ENCODE measurements at places on chromosomes 13 and 19.

- no peaks in the 10 kb centered on the region for H3K27me3 ChIP-seq
- no peaks in the 10 kb centered on the region for H3K4me1 ChIP-seq
- H3K36me3 ChIP-seq, result no peaks in the 10 kb centered on the region
Observed at GRCh38 chr13:77865622-77866021, 53.0 kb downstream of the EDNRB start.

GRCh38 chr13:113539822-113540221 lies 44.7 kb upstream of the TFDP1 start:
- no peak for DNase-seq
- peaks cover 6% of the 10 kb centered on the region for H3K36me3 ChIP-seq
- H3K4me3 ChIP-seq, result no peak overlapping the region
- no peak overlapping the region for H3K27ac ChIP-seq

- no peaks in the 10 kb centered on the region for H3K36me3 ChIP-seq
- H3K4me3 ChIP-seq, result no peak overlapping the region
- no peaks in the 10 kb centered on the region for H3K27me3 ChIP-seq
- no peak for DNase-seq
- no peak overlapping the region for H3K27ac ChIP-seq
Observed at GRCh38 chr13:45280011-45280410, 61.0 kb downstream of the TPT1 start.

DNA sequence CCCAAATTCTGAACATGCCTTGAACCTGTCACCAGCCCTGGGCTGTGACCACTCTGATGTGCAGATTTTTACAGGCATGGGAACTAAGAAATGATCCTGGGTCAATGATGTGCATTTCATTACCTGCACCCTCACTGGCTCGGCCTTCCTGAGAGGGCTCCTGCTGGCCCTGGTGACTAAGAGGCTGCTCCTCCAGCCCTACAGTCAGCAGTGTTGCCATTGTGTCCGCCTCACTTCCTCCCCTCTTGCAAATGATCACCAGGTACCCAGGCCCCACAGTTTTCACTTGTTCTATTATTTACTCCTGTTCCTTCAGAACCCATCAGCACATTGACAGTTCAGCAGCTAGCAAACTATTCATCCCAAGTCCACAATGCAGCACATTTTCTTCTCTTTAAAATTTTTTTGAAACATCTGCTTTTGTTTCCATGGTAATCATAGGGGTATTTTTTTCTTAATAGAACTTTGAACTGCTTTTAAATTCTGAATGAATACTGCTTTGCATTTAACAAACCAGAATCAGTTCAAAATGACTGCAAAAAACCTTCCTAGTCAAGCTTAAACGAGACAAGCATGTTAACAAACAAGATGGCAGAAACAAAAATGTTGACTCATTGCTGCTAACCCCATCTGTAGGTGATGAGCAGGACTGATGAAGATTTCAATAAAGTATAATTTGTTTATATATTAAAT lies 29.3 kb downstream of the STARD13 start:
- H3K4me1 ChIP-seq, result peaks cover 39% of the 10 kb centered on the region
- no peak overlapping the region for H3K4me3 ChIP-seq
- no peaks in the 10 kb centered on the region for H3K36me3 ChIP-seq
- H3K27me3 ChIP-seq, result no peaks in the 10 kb centered on the region

DNA sequence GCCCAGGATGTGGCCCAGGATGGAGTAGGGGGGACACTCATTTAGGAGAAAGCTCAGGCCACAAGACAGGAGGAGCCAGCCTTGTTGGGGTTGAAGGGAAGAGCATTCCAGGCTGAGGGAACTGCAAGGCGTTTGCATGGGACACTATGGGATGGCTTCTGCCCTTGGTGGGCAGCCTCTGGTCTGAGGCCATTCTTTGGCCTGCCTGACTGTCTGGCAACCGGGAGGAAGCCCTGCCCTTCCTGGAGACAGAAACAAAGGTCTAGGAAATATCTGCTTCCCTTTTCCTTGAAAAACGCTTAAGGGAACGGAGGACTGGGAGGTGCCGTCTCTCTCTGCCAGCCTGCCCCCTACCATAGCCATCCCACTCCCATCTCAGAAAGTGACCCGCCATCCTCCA lies 2.8 kb upstream of the ICAM1 start:
- H3K27ac ChIP-seq, result no peak overlapping the region
- H3K36me3 ChIP-seq, result no peaks in the 10 kb centered on the region
- H3K27me3 ChIP-seq, result no peaks in the 10 kb centered on the region
- no peak overlapping the region for H3K4me3 ChIP-seq
- DNase-seq, result no peak

DNA sequence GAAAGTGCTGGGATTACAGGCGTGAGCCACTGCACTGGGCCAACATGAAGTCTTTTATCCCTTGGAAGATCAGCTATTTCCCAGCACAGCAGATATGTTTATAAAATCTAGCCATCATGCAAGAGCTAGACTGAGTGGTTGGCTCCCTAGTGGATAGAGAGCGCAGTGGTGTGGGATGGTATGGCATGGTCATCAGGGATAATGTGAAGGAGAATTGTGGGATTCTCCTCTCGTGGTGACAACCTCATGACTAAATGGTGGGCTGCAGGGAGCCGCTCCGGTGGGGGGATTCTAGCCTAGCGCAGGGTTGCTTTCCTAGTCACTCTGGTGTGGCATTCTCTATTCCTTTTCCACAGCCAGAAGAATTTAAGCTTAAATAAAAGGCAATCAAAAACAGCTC lies 43.3 kb upstream of the GPI start:
- no peak for DNase-seq
- H3K4me1 ChIP-seq, result peaks cover 7% of the 10 kb centered on the region
- no peak overlapping the region for H3K27ac ChIP-seq
- H3K27me3 ChIP-seq, result no peaks in the 10 kb centered on the region
- H3K36me3 ChIP-seq, result no peaks in the 10 kb centered on the region

- no peaks in the 10 kb centered on the region for H3K27me3 ChIP-seq
- no peaks in the 10 kb centered on the region for H3K36me3 ChIP-seq
- H3K4me3 ChIP-seq, result no peak overlapping the region
- no peak overlapping the region for H3K27ac ChIP-seq
- no peaks in the 10 kb centered on the region for H3K4me1 ChIP-seq
Observed at GRCh38 chr13:113608967-113609533, 24.5 kb downstream of the TFDP1 start.

All from adrenal gland (tissue), 19 donors.